ENCODE measurements at places on chromosomes 12 and 14.

- DNase-seq, result no peak
Measured at GRCh38 chr12:80670214-80670613, 37.2 kb upstream of the MYF6 start.

GRCh38 chr12:117662220-117662619, 300.8 kb upstream of the NOS1 start:
- no peak for DNase-seq

DNA sequence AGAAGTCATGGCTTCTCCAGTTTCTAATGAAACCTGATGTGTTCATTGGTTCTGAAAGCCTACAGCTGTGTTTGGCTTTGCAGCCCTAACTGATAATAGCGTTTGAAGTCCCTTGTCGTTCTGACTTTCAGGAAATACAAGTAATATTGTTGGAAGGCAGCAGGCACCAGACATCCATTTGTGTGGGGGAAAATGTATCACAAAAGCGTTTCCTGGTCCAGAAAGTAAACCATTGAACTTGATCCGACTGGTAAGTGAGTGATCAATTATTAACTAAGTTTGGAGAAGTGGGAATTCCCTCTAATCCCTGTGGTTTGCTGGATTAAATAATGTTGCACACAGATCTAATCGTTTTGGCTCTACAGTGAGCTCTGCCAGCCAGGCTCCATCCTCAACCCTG, 77.3 kb upstream of the LTA4H start:
- DNase-seq, result peak; percentile 56

GRCh38 chr14:62103464-62103863, 341.2 kb downstream of the SNAPC1 start:
- no peak for DNase-seq

Measured in body of pancreas (tissue), 4 donors.